ENCODE measurements at places on chromosomes 1 and 21.
A peak's percentile ranks its signal among the peaks of the same experiment; 100 is the strongest.

DNA sequence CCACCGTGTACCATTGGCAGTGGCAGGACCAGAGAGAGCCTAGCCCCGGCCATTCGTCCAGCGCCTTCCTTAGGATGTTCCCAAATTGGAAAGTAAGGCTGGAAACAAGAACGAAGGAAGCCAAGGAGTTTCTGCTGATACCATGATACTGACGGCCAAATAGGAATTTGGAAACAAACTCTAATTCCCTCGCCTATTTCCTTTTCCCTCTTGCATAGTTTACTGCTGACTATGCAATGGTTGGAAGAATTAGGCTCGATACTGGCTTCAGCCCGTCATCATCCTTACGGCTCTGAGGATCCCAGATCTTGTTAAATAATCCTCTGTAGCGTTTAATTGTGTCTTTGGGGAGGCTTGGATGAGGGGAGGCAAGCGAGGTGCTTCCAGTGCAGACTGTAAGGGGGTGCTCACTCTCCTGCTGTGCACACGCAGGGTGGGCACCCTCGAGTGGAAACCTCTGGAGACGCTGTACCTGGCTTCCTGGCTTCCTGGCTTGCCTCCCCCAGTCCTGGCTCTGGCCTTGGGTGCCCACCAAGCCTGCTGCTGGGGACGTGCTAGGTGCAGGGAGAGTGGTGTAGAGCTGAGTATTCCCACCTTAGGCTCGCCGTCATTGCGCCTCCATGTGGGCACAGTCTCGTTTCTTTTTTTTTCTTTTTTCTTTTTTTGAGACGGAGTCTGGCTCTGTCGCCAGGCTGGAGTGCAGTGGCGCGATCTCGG is 27.4 kb upstream of the CAMTA1 start:
- no peak for DNase-seq

DNA sequence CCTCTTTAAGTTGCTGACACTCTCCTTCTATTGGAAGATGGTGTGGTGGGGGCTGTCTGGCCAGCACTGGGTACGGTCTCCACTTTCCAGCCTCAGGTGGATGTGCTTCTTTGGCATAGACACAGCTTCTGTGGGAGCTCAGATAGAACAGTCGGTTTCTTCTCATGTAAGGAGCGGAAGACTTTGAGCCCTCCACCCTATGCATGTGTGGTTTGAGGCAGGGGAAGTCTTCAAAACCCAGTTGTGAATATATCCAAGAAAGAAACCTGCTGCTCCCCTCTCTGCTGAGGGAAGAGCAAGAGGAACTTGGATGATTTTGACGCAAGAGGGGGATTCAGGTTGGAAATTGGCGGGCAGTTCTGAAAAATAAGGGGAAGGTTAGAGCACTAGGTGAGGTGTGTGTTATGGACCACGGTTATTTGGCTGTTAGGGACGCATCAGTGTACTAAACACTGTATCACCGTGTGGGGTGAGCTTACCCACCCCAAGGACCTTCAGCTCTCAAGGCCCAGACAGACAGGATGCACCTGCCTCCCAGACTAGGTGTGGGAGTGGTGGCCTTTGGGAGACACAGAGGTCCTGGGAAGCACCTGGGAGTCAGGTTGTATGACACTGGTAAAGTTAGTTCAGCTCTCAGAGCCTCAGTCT is 36.2 kb downstream of the IL6R start:
- no peak for DNase-seq

GRCh38 chr1:26372039-26372438 is 511 bp downstream of the ZNF683 start:
- no peak for DNase-seq

DNA sequence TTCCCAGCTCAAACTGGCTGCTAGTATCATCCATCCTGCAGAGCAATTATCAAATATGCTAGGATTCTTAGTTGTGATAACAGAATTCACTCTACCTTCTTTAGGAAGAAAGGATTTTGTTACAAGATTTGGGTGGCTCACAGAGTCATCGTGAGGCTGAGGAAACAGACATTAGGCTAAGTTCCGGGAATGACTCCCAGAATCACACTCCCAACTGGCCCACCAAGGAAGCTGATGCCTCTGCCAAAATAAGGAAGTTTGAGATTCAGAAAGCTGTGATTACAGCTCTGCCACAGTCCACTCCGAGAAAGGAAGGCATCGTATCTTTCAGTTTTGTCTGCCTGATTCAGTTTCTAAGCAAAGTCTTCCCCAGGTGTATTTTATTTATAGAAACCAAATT is 50.6 kb upstream of the LYPLAL1 start:
- peak; percentile 43 for DNase-seq

GRCh38 chr1:70355920-70356319 is 1.4 kb upstream of the ANKRD13C start:
- no peak for DNase-seq

GRCh38 chr1:24351918-24352627 is 32.9 kb downstream of the GRHL3 start:
- no peak for DNase-seq

GRCh38 chr1:5333291-5333690 is 658.9 kb downstream of the NPHP4 start:
- no peak for DNase-seq

DNA sequence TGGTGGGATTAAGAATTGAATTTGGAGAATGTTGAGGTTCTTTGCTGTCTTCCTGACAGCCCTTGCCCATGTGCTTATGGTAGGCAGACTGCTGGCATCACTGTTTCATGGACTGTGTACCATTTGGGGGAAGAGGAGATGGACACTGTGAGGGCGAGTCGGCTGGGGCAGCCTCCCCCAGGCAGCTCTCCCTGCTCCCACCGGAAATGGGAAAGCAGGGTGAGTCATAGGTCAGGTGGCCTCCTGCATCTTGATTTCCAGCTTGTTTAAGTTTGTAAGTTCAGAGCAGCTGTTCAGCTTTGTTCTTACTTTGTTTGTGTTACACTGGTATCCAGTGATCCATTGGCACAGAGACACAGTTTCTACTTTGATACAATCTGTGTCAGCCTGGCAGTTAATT is 87.2 kb upstream of the CNIH3 start:
- no peak for DNase-seq

- DNase-seq: no peak
Measured at GRCh38 chr1:193005785-193006184, 53.4 kb downstream of the UCHL5 start.

DNA sequence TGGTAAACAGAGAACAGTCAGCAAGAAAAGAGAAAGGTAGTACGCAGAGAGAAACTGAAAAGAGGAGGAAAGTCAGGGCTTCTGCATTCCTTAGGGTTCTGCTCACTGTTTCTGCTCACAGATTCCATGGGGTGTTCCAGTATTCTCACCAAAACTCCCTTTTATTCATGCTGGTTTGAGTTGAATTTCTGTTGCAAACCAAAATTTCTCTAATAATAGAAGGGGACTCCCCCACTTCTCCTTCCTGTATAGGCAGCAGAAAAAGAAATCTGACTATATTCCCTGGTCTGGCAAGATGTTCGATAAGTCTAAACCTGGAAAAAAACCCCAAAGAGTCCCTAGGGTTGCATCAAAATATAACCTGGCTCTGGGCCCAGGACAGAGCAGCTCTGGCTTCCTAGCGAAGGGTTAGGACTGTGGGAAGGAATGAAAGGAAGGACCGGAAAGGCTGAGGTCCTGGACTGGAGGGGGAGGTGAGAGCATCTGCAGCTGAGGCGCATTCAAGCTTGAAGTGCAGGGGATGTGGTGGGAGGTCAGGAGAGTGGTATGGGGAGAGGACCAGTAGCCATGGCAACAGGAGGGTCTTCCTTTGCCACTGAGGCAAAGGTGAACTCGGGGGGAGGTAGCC is 18.8 kb upstream of the RGS16 start:
- DNase-seq: peak; percentile 78

All from left hindlimb (tissue), 1 donor.